ENCODE measurements at places on chromosomes 6 and 20. TPM values are rescaled to one million over a fixed set of nuclear protein-coding genes. Genes with fewer than 3 reads are reported as not detected.

The EBF4 gene
- total RNA-seq = 6.8 TPM

The PLA2G7 gene
- total RNA-seq = 0.41 TPM

The LRRC1 gene
- total RNA-seq = 13.8 TPM

The BPIFB1 gene
- total RNA-seq = 0.10 TPM

Data from Panc1 (cell line).